ENCODE measurements at places on chromosomes 1 and 21.

GRCh38 chr1:52365071-52365745, 797 bp downstream of the CC2D1B start:
- DNase-seq, result peak; percentile 42

DNA sequence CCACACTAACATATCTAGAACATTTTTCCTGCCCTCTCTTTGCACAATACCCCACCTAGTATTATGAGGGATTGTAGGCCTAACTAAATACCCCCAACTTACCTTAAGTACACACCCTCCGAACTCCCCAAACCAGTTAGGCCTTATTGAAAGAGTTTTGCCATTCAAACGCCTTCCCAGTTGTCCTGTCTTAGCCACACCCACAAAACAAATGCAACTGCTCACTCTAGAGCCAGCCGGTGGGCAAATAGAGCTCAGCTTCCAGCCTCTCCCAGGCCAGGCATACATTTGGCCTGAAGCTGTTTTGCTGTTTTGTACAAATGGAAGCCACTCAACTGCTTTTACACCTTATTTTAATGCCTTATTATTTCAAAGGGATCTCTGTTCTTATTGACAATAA, 224.2 kb upstream of the RUNX1 start:
- DNase-seq, result no peak

- no peak for DNase-seq
Observed at GRCh38 chr21:24259241-24259640, 1348.0 kb downstream of the MRPL39 start.

- no peak for DNase-seq
Observed at GRCh38 chr1:24392982-24393650, 20.5 kb downstream of the STPG1 start.

GRCh38 chr1:207748737-207749528, 2.9 kb upstream of the CD46 start:
- no peak for DNase-seq

DNA sequence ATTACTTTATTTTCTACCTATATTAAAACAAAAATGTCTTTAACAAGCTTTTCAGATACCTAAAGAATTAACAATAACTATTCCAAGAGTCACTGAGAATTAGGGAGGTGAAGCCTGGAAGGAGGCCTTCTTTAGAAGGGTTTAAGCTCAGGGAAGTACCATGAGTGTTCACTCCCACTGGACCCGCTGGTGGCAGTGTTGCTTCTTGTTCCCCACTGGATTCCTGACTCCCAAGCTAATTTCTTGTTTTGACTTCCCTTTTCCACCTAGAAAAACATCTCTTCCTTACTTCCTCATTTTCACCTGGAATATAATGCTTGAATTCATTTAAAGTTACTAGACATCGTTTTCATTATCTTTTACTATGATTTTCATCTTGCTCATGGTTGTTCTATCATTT, 264.2 kb downstream of the HMCN1 start:
- DNase-seq, result no peak

DNA sequence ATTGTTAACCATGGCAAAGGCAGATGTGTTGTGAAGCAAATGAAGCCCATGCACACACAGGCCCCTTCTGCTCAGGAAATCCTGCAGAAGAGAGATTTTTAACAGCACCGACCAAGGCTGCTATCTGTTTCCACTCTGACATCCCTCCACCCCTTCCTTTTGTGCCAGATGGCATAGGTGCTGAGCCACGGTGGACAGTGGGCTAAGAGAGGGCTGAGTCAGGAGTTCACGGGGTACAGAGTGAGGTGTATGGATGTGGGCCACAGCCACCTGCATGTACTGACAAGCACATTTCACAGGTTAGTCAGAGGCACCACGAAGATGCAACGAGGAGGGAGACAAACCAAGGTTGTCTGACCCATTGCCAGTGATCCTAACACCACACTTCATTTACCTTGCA, 9.5 kb downstream of the RSPH1 start:
- DNase-seq, result no peak

DNA sequence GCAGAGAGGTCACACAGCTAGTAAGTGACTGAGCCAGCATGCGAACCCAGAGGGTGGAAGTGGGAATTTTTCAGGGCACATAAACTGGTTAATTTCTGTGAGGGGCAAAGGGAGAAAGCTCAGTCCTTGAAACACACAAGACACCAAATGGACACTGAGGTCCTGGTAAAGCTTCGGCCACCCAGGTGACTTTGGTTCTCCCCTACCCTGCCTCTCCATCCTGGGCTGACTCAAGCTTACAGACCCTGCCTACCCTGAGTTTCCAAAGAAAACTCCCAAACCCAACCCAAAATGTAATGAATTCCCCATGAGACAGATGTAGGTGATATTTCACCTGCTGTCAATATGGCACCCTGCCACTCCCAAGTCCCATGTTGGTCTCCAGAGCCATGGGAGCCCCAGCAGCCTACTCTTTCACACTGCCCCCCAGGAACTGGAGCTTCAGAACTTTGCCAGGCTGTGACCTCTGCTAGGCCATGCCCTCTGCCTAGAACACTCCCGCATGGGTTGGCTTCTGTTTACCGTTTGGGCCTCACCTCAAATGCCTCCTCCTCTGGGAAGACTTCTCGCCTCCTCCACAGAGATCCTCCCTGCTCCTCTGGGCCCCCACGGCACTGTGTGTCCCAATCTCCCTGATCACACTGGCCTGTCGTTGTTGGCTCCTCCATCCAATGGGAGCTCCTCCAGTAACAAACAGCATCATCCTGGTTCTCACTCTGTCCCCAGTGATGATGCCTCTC, 3.7 kb upstream of the LRP8 start:
- no peak for DNase-seq

All from bone marrow (tissue), 2 donors.